H7 (cell line): ENCODE measurements at places on chromosomes 2 and 18.
A peak's percentile ranks its signal among the peaks of the same experiment; 100 is the strongest.

DNA sequence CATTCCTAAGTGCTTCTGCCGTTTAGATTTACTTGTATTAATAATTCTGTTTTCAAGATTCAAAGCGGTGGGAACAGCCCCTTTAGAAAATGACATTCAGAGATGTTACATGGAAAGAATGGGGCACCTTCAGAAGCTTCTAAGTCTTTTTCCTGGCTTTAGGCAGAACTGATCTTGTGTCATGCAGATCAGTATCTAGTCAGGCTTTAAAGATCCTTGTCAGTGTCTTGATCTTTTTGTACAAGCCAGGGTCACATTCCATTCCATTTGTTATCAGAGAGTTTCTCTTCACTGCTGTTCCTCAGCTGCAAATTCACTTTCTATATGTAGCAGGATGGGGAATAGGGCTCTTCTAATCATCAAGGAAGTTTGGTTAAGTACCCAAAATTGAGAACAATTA is 275.3 kb downstream of the DCC start:
- peak; percentile 12 for DNase-seq

DNA sequence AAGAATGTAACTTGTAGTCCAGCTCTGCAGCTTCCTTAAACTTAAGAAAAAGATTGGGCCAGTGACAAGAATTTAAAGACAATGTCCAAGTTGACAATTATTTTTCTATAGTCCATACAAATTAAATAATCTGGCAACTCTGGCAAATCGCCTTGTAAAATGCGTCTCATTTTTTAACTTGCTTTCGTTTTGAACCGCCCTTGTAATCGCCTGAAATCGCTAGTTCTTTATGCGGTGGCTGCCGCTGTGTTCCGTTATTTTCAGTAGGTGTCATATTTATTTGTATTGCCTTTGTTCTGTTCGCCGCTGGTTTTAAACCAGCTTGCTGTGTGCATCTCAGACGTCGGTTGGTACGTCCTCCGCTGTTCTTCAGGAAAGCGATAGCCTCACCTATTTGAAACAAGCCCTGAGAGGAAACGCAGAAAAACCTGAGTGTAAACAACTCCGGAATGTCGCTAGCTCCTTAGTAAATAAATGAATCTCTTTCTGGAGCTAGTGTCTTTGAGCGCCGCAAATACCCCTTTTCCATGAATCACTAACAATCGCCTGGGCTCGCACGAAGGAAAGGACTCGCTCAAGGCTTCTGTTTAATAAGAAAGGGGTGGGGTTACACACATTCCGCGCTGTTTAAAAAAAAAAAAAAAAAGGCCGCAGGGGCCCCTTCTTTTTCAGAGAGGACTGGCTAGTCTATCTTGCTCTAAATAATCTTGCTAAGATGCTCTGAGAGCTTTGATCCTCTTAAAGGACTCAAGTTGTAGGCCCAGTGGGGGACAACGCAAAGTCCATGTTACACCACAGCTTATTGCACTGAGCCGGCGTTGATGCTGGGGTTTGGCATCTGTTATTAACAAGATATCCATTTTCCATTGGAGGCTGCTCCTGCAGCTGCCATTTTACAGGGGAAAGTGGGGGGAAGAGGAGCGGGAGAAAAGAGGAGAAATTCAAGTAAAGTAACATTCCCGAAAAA is 3.0 kb downstream of the HOXD8 start:
- DNase-seq: no peak

DNA sequence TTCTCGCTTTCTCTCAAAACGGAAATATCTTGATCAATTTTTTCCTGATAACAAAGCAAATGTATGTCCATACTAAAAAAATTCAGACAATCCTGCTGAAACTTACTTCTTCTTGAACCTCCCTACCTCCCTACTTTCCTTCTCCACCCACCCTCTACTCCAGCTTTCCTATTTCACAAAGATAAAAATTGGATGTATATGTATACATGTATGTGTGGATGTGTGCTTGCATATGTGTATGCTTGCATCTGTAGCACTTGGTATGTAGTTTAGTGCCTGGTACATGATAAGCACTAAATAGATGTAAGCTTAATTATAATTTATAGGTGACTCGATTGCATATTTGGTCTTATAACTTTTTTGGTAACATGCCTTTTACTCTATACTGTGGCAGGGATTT is 167.5 kb upstream of the ITGA4 start:
- no peak for DNase-seq

DNA sequence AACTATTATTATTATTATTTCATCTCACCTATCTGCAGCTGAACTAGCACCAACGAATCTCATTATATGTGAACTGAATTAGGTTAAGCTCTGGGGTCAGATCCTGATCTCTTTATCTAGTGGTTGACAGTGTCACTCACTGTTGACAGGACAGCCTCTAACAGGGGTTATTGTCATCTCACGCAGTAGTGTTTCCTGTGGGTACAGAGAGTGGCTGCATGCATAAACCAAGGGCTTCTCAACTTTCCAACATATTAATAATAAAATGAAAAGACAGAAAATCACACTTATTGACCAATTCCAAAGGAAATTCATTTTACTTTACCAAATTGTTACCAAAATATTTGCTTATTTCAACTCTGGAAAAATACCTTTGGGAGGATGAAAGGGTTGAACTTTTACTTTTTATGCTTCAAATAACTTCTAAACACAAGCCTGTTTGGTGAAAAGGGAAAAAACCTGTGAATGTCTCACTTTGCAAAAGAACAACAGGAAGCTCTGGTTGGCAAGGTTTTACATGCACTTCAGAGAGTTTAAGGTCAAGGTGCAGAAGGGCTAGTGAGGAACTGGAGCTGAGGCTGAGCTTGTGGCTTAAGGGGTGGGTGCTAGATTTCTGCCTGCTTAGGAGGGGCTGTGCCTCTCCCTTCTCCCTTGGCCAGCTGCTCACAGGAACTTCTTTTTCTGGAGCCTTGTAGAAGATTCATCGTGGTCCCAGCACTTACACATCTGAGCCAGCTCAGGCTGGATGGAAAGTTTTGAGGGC is 72.6 kb downstream of the CTAGE1 start:
- DNase-seq: no peak

GRCh38 chr2:100909534-100910081 is 89.7 kb downstream of the NPAS2 start:
- no peak for DNase-seq

DNA sequence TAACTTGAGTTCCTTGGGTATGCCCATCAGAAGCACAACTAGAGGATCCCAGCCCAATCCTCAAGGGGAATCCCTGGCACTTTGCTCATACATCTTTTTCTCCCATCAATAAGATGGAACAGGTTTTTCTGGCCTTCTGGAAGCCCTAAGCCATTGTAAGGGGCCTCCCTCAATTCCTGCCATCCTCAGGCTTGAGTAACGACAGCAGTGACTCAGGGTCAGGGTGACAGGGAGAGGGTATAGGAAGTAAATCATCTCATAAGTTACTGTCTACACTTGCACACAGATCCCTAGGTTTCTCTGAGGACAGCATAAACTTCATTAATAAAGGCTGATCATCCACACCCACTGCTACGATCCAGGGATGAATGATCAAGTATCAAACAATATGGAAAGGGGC is 35.0 kb downstream of the AMER3 start:
- no peak for DNase-seq

GRCh38 chr2:195533771-195534642 is 123.0 kb upstream of the SLC39A10 start:
- no peak for DNase-seq

- DNase-seq: no peak
Measured at GRCh38 chr18:8854962-8855361, 149.6 kb downstream of the MTCL1 start.
